ENCODE measurements at places on chromosomes 16 and 17.

DNA sequence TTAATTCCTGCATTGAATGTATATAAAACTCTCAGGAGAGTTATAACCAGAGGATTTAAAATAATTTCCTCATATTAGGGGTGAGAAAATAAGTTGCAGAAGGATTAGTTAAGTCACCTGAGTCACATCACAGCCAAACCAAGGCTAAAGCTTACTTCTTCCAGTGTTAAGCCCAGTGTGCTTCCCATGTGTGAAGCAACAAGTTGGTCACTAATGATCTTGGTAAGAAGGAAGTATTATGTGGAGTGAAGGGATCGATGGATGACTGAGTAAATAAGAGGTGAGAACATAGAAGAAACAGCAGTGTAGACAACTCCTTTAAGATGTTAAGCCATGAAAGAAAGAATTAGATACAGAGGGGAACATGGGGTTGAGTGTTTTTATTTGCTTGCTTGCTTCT is 20.6 kb downstream of the ESRP2 start:
- DNase-seq: no peak

GRCh38 chr17:80223142-80223815 is 3.1 kb downstream of the SLC26A11 start:
- no peak for DNase-seq

DNA sequence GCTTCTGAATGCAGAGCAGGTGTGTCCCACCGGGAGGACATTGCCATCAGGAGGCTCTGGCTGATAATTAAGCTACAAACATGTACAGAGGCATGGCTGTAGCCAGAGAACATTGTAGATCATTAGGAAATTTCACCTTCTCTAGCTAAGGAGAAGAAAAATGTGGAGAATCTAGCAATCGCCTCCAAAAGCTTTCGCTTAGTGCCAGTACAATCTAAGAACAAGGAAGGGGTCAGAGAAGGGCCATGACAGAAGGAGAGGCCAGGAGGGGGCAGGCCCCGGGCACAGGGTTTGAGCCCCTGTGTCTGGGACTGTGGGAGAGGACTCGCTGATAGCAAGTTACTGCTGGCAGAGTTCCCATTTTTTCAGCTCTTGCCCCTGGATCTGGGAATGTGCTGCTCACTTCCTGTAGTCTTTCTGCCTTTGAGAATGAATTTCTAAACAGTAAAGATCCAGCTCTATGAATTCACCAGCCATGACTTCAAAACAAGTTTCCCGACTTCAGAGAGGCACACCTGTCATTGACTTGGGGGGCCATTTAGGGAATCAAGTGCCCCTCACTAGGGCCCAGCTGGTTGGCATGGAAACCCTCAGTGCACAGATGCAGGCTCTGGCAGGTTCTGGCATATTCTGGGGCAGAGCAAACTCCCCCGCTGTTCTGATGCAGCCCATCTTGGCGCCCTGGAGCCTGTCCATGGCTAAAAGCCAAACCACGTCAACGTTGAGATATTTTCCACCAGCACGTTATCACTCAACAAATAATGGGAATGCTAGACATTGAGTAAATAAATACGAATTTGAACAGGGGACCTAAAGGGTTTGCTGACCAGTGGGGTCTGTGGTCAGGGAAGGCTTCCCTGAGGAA is 59.5 kb upstream of the CACNG4 start:
- peak; percentile 72 for DNase-seq

- DNase-seq: no peak
These were observed 24.2 kb downstream of the SGSH start for GRCh38 chr17:80195671-80196529.

- DNase-seq: no peak
These were observed 11.5 kb upstream of the LONP2 start for GRCh38 chr16:48232493-48233040.

- no peak for DNase-seq
These were observed 26.1 kb downstream of the WNT9B start for GRCh38 chr17:46877466-46877865.

GRCh38 chr16:19115148-19116021 is 1.6 kb downstream of the ITPRIPL2 start:
- DNase-seq: no peak

- DNase-seq: no peak
These were observed 22.7 kb downstream of the FTO start for GRCh38 chr16:53726625-53727024.

DNA sequence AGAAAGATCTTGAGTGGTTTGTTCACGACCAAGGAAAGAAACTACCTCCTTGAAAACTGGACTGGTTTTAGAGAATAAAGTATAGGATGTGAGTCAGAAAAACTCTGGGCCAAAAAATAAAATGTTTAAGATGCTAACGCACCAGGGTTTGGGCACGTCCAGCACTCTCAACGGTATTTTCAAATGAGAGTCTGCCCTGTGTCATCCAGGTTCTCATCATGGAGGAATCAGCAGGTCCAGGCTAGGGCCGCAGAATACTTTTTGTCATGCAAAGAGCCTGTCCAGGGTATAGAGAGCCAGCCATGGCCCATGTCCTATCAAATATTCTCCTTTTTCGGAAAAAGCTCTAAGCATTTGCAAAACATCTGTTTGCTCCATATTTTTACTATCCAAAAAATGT is 2.4 kb downstream of the NXN start:
- no peak for DNase-seq

DNA sequence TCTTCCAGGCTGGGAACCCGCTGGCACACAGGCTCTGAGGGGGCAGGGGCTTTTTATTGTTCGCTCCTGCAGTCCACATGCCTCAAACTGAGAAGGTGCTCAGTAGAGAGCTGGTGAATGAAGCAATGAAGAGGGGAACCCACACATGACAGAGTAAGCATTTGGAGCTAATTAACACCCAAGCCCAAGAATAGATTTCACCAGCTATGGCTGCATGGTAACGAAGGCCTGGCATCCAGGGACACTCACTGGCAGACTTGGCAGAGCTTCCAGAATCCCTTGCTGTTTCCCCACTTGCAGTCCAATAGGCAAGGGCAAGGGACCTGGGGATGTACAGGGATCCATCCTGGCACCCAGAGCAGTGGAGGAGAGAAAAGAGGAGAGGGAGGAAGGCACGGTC is 12.2 kb downstream of the FLOT2 start:
- DNase-seq: no peak

DNA sequence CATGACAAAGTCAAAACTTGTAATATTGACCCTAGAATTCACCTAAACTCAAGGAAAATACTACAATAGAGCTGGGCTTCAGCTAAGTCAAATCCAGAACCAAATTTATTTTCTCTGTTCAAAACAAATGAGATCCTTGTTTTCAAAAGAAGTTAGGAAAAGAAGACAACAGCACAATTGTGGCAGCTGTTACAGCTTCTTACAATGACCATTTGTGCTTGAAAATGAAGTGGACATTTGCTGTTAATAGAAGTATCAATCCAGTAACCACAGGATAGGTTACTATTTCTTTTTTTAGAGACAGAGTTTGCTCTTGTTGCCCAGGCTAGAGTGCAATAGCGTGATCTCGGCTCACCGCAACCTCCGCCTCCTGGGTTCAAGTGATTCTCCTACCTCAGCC is 44.4 kb downstream of the APPBP2 start:
- DNase-seq: no peak

GRCh38 chr16:78647019-78647418 is 547.6 kb downstream of the WWOX start:
- DNase-seq: no peak

DNA sequence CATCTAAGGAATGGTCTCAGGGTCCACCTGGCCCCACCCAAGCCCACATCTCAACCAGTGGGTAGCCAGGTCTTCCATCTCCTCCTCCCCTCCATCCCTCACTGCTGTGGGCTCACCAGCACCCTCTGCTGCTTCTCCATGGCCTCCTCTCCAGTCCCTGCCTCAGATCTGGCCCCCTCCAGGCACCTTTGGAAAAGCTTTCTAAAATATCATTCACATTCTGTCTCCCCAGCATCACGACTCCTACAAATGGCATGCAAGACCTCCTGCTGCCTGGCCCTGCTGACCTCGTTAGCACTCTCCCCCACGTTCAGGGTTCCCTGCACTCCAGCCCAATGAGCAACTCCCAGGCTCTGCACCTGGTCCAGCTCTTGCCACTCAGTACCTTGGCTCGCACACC is 13.7 kb downstream of the GLP2R start:
- DNase-seq: no peak

- DNase-seq: no peak
These were observed 73.3 kb downstream of the TANC2 start for GRCh38 chr17:63039342-63039741.

DNA sequence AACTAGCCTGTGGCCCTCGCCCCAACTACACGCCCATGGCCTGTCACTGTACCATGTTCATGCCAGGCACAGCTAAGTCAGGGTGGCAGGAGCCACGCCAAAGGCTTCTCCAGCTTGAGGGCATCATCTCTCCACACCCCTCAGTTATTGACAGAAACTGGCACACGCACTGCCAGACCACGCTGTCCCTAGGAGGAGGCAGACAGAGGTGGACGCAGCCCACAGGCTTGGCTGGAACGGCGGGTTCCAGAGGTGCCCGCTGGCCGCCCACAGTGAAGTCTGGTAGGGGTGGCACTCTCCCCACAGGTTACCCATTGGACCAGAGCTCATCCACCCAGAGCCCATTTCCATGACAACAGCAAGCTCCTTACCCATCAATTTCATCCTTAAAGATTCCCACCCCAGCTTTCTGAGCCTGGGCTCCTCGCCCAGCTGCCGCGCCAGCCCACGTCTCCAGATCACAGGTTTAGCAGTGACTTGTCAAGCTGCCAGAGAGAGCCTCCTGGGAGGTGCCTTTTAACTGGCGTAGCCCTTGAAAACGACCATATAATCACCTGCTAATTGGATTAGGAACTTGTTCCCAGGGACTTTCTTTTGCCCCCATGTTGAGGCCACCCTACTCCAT is 27.9 kb downstream of the RPRML start:
- peak; percentile 70 for DNase-seq

GRCh38 chr16:71635632-71636031 is 9.6 kb downstream of the MARVELD3 start:
- no peak for DNase-seq

- no peak for DNase-seq
These were observed 73.6 kb downstream of the USP32 start for GRCh38 chr17:60318326-60318725.

- DNase-seq: no peak
These were observed 689.5 kb upstream of the RBFOX1 start for GRCh38 chr16:6643080-6643686.

- DNase-seq: no peak
These were observed 141.0 kb downstream of the STX8 start for GRCh38 chr17:9434642-9435057.

DNA sequence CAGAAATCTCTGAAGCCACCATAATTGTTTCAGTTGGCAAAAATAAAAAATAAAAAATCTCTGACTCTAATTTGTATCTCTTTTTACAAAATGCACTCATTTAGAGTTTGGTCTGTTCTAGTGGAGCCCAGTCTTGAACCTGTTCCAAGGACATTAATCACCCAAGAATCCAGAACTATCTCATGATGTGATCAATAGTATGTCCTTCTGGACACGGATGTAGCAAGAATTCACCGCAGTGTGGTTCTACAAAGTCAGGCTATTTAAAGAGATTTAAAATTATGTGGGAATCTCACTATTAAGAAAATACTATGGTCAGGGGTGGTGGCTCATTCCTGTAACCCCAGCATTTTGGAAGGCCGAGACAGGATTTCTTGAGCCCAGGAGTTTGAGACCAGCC is 21.8 kb upstream of the ANKFN1 start:
- no peak for DNase-seq

GRCh38 chr17:70172923-70173322 is 3.6 kb downstream of the KCNJ2 start:
- DNase-seq: no peak

DNA sequence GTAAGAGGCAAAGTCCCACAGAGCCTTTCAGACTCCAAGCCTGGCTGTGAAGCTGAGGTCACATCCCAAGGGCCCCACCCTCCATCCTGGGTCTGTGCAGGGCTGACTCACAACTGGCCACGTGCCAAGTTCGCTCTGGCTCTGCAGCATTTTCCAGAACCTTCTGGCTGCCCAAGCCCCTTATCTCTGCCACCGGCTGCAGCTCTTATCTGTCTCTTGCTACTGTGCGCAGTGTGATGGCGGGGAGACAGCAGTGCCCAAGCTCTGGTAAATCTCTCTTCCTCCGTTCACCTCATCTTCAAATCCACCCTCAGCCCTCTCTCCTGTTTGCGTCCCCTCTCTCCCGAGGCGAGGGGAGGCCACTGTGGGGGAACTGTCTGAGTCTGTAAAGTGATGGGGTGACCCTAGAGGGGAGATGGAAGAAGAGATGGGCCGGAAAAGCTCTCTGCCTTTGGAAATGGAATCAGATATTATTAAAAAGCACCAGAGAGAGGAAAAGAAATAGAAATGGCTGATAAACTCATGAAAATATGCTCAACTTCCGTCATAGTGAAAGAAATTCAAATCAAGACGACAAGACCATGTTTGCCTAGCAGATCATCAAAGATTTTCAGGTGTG is 162.7 kb upstream of the CDC42EP4 start:
- peak; percentile 90 for DNase-seq

- peak; percentile 80 for DNase-seq
These were observed 1.7 kb downstream of the FZD2 start for GRCh38 chr17:44558710-44559633.

GRCh38 chr16:23334457-23334853 is 32.4 kb downstream of the SCNN1B start:
- DNase-seq: peak; percentile 14

- no peak for DNase-seq
These were observed 57.3 kb upstream of the MON1B start for GRCh38 chr16:77133706-77134105.

GRCh38 chr17:11300201-11300600 is 59.2 kb downstream of the SHISA6 start:
- no peak for DNase-seq

GRCh38 chr16:1295465-1295864 is 14.0 kb upstream of the UBE2I start:
- DNase-seq: no peak

DNA sequence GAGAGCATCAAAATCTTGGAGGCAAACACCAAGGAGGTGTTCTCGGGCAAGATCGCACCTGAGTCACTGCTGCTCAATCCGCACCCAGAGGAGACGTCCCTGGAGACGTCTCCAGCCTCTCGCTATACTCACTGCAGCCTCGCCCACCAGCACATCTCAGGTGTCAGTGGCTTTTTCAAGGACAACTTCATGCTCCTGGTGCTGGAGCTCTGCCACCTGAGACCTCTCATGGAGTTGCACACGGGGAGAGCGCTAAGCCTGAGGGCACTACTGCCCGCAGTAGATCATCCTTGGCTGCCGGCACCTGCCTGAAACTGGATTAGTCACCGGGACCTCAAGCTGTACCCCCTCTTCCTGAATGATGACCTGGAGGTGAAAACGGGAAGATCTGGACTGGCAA is 2.6 kb upstream of the MBTPS1 start:
- DNase-seq: peak; percentile 60

GRCh38 chr17:77318491-77319210 is 177.9 kb downstream of the SEC14L1 start:
- DNase-seq: peak; percentile 83

Data from posterior vena cava (tissue), 2 donors.